Activated B cell treated with CpG ODN at 0.5 μM for 24 hours (primary cell): ENCODE measurements at places on chromosomes 16 and 17.

DNA sequence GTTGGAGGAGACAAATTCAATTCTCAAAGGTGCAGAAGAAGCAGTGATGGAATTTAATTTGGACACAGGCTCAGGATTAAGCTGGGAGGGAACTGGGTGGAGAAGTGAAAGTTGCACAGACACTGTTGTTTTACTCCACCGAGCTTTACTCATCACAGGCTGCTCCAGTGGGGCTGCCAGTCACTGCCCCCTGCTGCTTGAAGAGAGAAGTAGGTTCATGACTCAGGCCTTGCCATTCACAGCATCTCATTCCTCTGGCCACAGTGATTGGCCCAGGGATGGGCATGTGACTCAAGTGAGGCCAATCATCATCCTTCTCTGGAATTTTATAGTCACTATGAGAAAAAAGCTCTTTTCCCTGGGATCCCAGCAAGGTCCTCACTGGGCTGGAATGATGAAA lies 11.8 kb downstream of the GNAO1 start:
- DNase-seq = no peak

DNA sequence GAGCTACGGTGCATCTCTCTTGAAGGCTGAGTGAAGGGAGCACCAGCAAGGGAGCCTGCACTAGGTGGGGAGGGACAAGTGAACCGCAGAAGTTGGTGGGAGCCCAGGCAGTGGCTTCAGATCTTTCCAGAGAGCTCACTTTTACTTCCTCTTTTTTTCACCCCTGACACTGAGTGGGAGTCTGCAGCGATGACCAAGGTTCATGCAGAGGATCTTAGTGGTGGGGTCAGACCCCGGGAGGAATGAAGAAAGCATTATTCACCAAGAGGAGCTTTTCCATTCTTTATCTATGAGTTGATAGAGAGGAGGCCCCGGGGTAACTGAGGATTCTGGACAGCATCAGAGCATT lies 3.0 kb upstream of the CCL2 start:
- DNase-seq = no peak

DNA sequence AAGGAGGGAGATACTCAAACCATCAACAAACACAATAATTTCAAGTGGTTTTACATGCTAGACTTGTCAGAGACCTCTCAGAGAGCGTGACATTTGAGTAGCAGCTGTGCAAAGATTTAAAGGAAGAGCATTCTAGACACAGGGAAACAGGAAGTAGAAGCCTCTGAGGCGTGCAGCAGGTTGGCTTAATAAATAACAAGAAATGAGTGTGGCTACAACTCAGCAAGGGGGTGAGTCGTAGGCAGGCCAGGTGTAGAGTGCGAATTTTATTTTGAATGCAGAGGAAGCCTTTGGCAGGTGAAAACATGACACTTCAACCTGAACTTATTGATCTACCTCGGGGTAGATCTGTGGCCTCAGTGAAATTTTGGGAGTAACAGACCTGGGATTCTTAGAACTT lies 73.2 kb upstream of the MRTFB start:
- DNase-seq = no peak

DNA sequence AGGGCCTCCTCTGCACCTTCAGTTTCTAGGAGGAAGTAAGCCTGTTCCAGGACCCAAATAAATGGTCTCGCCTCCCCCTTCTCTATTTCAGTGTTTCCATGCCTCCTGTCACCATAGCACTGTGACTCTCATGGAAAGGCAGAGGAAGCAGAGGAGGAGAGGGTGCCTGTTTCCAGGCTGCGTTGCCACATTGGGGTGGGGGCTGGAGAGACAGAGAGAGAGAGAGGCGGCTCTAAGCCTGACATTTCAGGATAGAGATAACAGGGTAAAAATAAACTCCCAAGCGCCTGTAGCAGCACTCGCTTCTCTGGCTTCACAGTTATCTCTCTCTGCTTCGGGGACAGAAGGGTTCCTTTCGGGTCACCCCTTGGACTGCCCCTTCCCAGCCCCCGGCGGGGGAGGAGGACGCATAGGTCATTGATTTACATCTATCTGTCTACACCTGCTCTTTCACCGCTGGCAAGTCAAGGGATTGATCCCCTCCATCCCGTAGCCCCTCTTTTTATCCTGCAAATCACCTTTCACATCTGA lies 71.2 kb upstream of the MRTFB start:
- DNase-seq = no peak

- DNase-seq = no peak
Observed at GRCh38 chr16:74461826-74462225, 40.5 kb upstream of the CLEC18B start.

- DNase-seq = no peak
Observed at GRCh38 chr16:51535591-51535990, 384.5 kb upstream of the SALL1 start.

- DNase-seq = no peak
Observed at GRCh38 chr17:33115366-33115765, 123.7 kb downstream of the SPACA3 start.

DNA sequence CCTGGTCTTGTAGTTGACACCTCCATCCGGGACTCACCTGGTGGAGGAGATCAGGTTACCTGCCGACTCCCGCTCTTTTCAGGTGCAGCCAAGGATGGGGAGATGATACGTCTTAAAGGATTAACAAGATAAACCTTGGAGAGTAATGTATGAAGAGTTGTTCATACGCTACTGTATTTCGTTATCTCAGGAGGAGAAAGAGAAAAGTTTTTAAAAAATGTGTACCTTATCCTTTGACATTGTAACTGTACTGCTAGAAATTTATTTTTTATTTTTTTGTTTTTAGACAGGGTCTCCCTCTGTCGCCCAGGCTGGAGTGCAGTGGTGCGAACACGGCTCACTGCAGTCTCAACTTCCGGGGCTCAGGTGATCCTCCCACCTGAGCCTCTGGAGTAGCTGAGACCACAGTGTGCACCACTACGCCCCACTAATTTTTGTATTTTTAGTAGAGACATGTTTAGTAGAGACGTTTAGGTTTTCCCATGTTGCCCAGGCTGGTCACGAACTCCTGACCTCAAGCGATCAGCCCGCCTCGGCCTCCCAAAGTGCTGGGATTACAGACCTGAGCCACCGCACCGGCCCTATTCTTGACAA lies 764 bp upstream of the SMURF2 start:
- no peak for DNase-seq

GRCh38 chr16:30407804-30408534 lies 563 bp downstream of the ZNF771 start:
- DNase-seq = no peak

GRCh38 chr17:38564254-38564837 lies 41.4 kb downstream of the SRCIN1 start:
- DNase-seq = no peak

- no peak for DNase-seq
Observed at GRCh38 chr16:8958344-8959167, 5.2 kb downstream of the USP7 start.

DNA sequence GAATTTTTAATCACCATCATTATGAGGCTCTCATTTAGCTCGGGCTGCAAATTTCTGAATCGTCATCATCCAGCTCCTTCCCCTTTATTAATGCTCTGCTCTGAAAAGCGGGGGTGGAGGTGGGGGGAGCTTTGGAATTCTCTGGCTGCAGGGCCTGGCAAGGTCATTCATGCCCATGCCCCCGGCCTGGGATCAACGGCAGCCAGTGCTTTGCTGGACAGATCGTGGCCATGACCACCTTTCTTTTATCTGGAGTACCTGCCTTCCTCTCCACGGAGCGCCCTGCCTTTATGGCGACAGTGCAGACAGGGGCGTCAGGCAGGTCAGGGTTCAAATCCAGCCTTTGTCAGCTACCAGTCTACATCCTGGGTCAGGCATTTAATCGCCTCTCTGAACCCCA lies 5.1 kb upstream of the CPSF4L start:
- DNase-seq = no peak

- DNase-seq = no peak
Observed at GRCh38 chr16:49478616-49479015, 105.0 kb downstream of the C16orf78 start.

DNA sequence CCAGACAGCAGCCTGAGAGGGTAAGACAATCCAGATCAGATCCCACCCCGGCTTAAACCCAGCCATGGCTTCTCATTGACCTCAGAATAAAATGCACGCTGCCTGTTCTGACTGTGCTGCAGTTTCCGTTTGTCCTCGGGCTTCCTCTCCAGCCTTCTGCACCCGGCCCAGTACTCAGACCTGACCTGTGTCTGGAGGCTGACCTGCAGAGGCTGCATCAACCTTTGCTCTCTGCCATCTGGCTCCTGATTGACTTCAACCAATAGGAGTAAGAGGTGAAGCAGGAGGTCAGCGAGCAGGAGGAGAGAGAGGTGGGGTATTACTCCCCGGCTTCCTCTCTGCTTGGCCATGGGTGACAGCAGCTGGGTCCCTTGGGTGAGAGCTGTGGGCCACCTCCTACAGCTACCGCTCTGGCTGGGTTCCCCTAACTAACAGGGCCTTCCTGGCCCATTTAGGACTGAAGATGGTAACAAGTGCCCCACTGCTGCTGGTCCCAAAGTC lies 46.7 kb downstream of the C16orf82 start:
- peak; percentile 44 for DNase-seq

- no peak for DNase-seq
Observed at GRCh38 chr16:769184-769784, 8.8 kb downstream of the MSLN start.

GRCh38 chr17:49575679-49576087 lies at the start of gene NXPH3:
TSS of gene NXPH3 (plus strand) at chr17:49575871. CDS start at chr17:49576220, 349 bp downstream.
- peak; percentile 56 for DNase-seq

DNA sequence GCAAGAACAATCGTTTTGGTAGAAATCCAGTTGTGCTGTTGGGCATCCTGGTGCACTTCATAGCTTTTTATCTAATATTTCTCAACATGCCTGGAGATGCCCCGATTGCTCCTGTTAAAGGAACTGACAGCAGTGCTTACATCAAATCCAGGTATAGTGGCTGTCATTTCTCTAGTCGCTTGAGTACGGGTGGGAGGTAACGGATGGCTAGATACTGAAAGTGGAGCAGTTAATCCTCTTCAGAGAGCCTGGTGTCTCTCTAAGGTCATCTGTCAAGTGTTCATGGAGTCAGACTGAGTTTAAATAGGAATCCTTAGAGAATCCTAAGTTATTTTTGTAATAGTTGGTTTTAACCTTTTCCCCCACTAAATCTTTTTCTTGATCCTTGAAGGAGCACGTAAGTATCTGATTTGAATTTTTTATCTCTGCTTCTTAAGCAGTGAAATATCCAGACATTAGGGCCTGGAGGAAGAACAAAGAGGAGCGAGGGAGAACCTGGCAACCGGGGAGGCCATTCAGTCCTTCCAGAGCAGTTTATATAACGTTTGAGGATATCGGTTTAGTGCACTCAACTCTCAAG lies 37.2 kb downstream of the MFSD11 start:
- DNase-seq = no peak

DNA sequence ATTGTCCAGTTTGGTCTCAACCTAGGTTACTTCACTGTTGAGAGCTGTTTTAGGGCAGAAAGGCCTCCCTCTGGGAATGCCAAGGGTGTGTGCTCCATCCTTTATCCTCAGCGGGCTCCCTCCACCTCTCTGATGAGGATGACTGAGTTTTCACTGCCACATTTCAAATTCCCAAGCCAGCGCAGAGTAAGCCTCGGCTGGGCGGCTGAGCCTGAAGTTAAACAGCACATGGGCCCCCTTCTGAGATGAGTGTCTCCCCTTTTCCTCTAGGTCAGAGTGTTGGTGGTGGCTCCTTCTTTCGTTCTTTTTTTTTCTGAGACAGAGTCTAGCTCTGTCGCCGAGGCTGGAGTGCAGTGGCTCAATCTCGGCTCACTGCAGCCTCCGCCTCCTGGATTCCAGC lies 5.5 kb upstream of the GCSH start:
- no peak for DNase-seq

DNA sequence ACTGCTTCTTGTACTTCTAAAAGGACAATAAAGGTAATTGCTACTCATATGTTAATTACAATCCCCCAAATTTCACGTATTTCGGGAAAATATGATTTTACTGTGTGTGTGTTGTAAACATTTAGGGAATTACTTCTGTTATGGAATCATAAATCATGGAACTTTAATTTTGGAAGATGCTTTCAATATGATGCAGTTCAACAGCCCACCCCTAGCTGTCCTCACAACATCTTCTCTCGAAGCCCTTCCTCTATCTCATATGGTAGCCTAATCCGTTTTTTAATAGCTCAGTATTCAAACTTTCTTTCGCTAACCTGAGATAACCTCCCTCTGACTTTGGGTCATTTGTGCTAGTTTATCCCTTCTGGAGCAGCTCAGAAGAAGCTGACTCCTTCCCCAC lies 78.4 kb downstream of the ANKFN1 start:
- no peak for DNase-seq

GRCh38 chr16:89316701-89317100 lies 99.2 kb downstream of the ZNF778 start:
- no peak for DNase-seq

DNA sequence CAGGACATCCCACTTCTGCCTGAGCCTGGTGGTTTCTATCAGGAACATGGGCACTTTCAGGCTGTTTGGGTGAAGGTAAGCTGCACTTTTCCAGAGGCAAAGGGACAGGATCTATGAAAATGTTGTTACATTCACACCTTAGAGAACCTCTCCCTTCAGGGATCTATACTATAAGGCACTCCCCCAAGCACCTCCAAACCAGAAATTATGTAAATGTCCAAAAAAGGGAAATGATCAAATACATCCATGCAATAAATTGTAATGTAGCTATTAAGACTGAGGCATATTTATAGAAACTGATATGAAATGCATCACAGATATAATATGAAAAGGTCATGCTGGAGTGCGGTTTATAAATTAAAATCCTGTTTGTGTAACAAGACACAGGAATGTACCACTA lies 23.3 kb upstream of the COG7 start:
- no peak for DNase-seq

GRCh38 chr17:31311526-31311925 lies 2.3 kb downstream of the EVI2B start:
- DNase-seq = no peak

DNA sequence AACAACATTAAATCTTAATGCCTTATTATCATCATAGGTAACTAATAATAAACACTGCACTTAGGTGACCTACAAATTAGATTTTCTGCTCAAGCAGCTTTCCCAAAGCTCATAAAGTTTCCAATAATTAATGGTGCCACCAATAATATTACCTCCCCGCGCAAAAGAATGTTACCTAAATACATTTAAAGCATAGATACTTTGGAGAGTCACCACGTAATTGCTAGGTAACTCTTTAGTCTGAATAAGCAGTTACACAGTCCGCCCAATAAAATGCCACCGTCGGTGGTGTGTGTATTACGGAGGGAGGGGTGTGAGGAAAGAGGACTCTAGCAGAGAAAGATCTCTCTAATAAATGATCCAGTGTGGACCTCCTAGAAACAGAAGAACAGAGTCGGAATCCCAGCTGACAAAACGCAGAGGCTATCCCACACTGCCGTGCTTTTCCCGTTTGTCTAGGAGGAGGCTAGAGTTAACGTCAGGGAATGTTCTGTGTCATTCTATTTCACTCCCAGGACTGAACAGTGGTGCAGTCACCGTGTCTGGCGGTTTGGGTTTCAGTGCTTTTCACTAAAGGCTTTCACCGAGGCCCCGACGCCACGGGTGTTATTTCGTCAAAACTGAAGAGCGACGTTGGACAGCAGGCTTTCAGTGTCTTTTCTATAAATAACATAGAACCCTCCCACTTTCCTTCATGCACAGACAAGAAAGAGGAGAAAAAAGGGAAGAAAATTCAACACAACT lies 630 bp downstream of the RNFT1 start:
- DNase-seq = no peak
